ENCODE measurements at places on chromosomes 3 and 15.

GRCh38 chr3:81876826-81877225, 115.4 kb upstream of the GBE1 start:
- no peak for DNase-seq
- no peak overlapping the region for H3K4me3 ChIP-seq
- no peaks in the 10 kb centered on the region for H3K36me3 ChIP-seq

- no peak overlapping the region for H3K4me3 ChIP-seq
- no peak overlapping the region for H3K27ac ChIP-seq
- no peaks in the 10 kb centered on the region for H3K36me3 ChIP-seq
- peaks cover 8% of the 10 kb centered on the region for H3K27me3 ChIP-seq
- DNase-seq: peak; percentile 83
These were observed 20.0 kb upstream of the KLF13 start for GRCh38 chr15:31306426-31307269.

- no peaks in the 10 kb centered on the region for H3K27me3 ChIP-seq
- peak overlapping the region; percentile 96 for H3K27ac ChIP-seq
- peaks cover 76% of the 10 kb centered on the region for H3K4me1 ChIP-seq
These were observed 75.1 kb downstream of the ATP10A start for GRCh38 chr15:25787855-25788520.

DNA sequence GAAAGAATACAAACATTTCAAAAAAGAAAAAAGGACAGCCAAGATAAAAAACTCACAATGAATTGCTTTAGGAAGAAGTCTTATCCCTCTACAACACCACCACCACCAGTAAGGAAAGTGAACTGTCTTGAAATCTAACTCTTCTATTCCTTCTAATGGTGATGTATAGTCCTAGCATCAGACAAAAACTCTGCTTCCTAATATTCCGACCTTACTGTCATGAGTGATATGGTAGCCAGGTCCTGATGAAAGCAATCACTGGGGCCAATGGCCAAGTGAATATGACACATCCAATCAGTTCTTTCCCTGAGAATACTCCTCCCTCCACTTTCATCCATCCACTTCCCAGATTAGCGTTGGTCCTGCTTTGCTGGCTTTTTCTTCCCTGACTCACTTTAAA, 14.8 kb downstream of the GK5 start:
- no peak overlapping the region for H3K4me3 ChIP-seq
- H3K27me3 ChIP-seq: no peaks in the 10 kb centered on the region
- H3K4me1 ChIP-seq: peaks cover 28% of the 10 kb centered on the region
- H3K27ac ChIP-seq: peak overlapping the region; percentile 83
- H3K36me3 ChIP-seq: peaks cover 15% of the 10 kb centered on the region

- H3K36me3 ChIP-seq: no peaks in the 10 kb centered on the region
- H3K27me3 ChIP-seq: no peaks in the 10 kb centered on the region
- DNase-seq: peak; percentile 72
- no peak overlapping the region for H3K27ac ChIP-seq
- no peak overlapping the region for H3K4me3 ChIP-seq
- H3K4me1 ChIP-seq: no peaks in the 10 kb centered on the region
These were observed 26.3 kb downstream of the NGRN start for GRCh38 chr15:90291679-90292356.

DNA sequence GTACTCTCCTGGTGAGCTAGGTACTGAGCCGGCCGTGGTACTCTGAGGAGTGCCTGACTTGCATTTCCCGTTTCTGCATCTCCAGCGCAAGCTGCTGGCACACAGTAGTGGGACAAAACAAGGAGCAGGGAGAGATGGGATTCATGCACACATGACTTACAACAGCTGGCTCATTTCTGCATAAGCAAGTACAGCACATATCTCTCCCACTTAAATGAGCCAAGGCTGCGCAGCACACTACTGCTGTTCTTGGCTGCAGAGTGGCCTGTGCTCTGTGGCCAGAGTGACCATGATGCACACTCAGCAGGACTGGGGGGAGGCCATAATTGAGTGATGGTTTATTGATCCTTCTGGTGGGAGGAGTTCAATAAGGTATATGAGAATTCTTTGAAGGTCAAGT, 59.2 kb upstream of the ABHD17C start:
- H3K27me3 ChIP-seq: peaks cover 16% of the 10 kb centered on the region
- no peak for DNase-seq
- no peak overlapping the region for H3K4me3 ChIP-seq

GRCh38 chr3:35932995-35933394, 293.7 kb downstream of the ARPP21 start:
- no peak for DNase-seq
- H3K4me1 ChIP-seq: peaks cover 16% of the 10 kb centered on the region
- no peak overlapping the region for H3K4me3 ChIP-seq
- H3K27ac ChIP-seq: peak overlapping the region; percentile 1
- H3K27me3 ChIP-seq: no peaks in the 10 kb centered on the region
- no peaks in the 10 kb centered on the region for H3K36me3 ChIP-seq

DNA sequence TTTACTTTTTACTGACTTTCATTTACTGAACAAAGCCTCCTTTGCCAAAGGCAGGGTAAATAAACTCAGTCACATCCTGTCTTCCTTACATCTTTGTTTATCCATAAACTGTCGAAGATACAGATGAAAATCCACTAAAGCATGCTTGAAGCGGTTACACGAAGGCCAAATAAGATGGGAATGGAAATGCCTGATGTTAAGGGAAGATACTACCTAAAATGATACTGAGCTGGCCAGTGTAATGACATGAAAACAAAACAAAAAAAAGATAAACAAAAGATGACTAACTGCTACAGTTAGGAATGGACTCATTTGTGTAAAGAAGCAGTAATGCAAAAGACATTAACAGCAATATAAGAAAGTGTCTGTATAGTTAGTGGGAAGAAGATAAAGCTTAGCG, 114.7 kb upstream of the ADAMTS9 start:
- no peak overlapping the region for H3K27ac ChIP-seq
- H3K36me3 ChIP-seq: no peaks in the 10 kb centered on the region
- H3K27me3 ChIP-seq: no peaks in the 10 kb centered on the region
- no peak for DNase-seq

DNA sequence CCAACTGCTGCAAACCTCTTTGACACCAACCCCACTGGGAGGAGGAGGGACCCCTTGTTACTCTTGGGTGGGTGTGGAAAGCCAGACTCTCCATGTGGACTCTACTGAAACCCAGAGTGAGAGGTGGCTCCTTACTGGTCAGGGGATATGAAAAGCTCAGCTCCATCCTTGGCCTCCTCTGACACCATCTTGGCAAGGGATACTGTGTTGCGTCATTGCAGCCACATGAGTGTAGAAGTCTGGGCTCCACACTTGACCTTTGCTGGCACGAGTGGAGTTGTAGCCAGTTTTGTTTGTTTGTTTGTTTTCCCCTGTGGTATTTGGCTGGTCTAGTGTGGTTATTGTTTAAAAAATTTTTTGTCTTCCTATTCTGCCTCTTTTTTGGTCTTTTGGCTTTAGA, 289.1 kb downstream of the GAP43 start:
- no peaks in the 10 kb centered on the region for H3K36me3 ChIP-seq
- DNase-seq: no peak
- no peak overlapping the region for H3K4me3 ChIP-seq
- H3K4me1 ChIP-seq: no peaks in the 10 kb centered on the region

DNA sequence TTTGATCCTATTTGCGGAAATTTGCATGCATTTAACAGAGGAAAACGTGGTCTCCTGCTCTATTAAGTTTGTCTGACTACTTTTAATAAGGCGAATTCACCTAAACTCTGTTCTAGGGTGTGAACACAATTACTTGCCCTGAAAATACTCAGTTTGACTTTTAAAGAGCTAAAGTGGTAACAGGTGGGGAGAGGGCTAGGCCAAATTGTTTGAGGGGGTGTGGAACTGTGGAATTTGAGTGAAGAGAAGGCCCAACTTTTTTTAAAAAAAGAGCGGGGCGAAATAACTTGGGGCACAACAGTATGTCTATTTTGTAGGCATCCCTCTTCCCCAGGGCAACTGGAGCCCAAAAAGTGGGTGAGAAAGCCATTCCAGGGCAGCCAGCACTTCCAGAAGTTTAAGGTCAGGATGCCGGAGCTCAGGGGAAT, 580 bp upstream of the FXR1 start:
- no peaks in the 10 kb centered on the region for H3K27me3 ChIP-seq
- peak overlapping the region; percentile 99 for H3K27ac ChIP-seq
- peak overlapping the region; percentile 100 for H3K4me3 ChIP-seq
- H3K36me3 ChIP-seq: peaks cover 12% of the 10 kb centered on the region

GRCh38 chr3:4726549-4726948, 233.4 kb downstream of the ITPR1 start:
- H3K36me3 ChIP-seq: no peaks in the 10 kb centered on the region
- no peaks in the 10 kb centered on the region for H3K27me3 ChIP-seq
- peaks cover 43% of the 10 kb centered on the region for H3K4me1 ChIP-seq
- H3K27ac ChIP-seq: no peak overlapping the region
- DNase-seq: no peak
- H3K4me3 ChIP-seq: no peak overlapping the region

- no peak overlapping the region for H3K4me3 ChIP-seq
- H3K36me3 ChIP-seq: no peaks in the 10 kb centered on the region
- H3K27me3 ChIP-seq: no peaks in the 10 kb centered on the region
These were observed 12.2 kb downstream of the TM4SF4 start for GRCh38 chr3:149486726-149487125.

DNA sequence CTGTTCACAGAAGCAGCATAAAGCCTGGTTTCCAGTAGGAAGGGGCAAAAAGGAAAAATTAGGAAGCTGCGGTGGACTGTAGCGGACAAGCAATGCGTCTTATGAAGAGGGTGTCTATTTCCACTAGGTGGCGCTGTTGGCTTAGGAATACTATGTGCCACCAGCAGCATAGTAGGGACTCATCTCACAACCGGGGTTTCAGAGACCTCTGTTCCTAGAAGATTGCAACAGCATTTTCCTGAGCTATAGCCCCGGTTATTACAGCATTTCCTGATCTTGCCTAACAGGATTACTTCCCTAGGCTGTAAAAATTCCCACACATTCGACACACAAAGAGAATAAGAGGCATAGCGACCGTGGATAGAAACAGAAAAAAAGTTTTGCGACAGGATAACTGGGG, 683.0 kb downstream of the TBL1XR1 start:
- DNase-seq: no peak
- no peaks in the 10 kb centered on the region for H3K4me1 ChIP-seq
- no peaks in the 10 kb centered on the region for H3K36me3 ChIP-seq
- H3K27ac ChIP-seq: no peak overlapping the region
- no peaks in the 10 kb centered on the region for H3K27me3 ChIP-seq
- H3K4me3 ChIP-seq: no peak overlapping the region

DNA sequence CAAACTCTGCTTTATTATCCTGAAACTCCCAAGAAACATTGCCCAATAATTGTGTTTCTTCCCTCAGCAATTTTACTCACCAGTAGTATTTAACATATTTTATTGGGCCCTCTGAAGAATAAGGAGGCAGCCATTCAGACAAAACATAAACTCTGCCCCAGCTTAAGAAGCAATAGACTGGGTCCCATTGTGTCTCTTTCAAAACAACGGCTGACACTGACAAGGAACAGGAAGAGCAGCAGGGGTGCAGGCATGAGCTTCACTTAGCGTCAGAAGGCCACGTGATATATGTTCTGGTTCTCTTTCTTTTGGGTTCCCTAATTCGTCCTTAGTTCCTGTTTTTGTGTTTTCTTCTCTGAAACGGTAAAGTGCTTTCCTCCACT, 242.3 kb downstream of the FHIT start:
- no peaks in the 10 kb centered on the region for H3K4me1 ChIP-seq
- H3K27me3 ChIP-seq: no peaks in the 10 kb centered on the region
- no peaks in the 10 kb centered on the region for H3K36me3 ChIP-seq
- no peak for DNase-seq
- H3K27ac ChIP-seq: no peak overlapping the region
- H3K4me3 ChIP-seq: no peak overlapping the region

- no peak overlapping the region for H3K27ac ChIP-seq
- DNase-seq: no peak
- H3K4me1 ChIP-seq: peaks cover 12% of the 10 kb centered on the region
- no peak overlapping the region for H3K4me3 ChIP-seq
- H3K27me3 ChIP-seq: no peaks in the 10 kb centered on the region
These were observed 27.6 kb downstream of the ABHD5 start for GRCh38 chr3:43718296-43718695.

DNA sequence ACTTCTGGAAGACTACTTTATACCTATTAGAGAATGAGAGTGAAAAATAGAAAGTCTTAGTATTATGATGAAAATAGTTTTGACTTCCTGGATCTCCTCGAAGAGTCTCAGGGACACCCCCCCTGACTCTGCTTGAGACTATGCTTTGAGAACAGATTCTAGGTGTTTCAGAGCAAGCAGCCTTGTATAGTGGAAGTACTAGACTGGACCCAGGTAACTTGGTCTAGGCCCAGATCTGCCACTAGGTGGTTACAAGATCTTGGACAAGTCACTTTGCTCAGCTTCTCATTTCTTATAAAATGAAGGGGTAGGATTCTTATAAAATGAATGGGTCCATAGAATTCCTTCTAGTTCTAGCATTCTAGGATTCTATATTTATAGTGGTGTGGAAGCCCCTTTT, 9.1 kb downstream of the ABHD5 start:
- H3K27me3 ChIP-seq: no peaks in the 10 kb centered on the region
- H3K4me1 ChIP-seq: peaks cover 3% of the 10 kb centered on the region
- no peak overlapping the region for H3K27ac ChIP-seq
- H3K36me3 ChIP-seq: peaks cover 14% of the 10 kb centered on the region

GRCh38 chr3:128021768-128022372, 30.4 kb upstream of the SEC61A1 start:
- no peak for DNase-seq
- peaks cover 23% of the 10 kb centered on the region for H3K27me3 ChIP-seq
- no peaks in the 10 kb centered on the region for H3K4me1 ChIP-seq
- H3K4me3 ChIP-seq: no peak overlapping the region
- H3K27ac ChIP-seq: no peak overlapping the region
- H3K36me3 ChIP-seq: no peaks in the 10 kb centered on the region

GRCh38 chr15:39198044-39199000, 382.6 kb upstream of the THBS1 start:
- no peak overlapping the region for H3K27ac ChIP-seq
- no peak for DNase-seq
- H3K36me3 ChIP-seq: no peaks in the 10 kb centered on the region
- H3K27me3 ChIP-seq: no peaks in the 10 kb centered on the region
- H3K4me3 ChIP-seq: no peak overlapping the region

- H3K4me3 ChIP-seq: no peak overlapping the region
- H3K27ac ChIP-seq: no peak overlapping the region
- H3K4me1 ChIP-seq: peaks cover 5% of the 10 kb centered on the region
- H3K27me3 ChIP-seq: no peaks in the 10 kb centered on the region
- no peaks in the 10 kb centered on the region for H3K36me3 ChIP-seq
These were observed 18.3 kb upstream of the MEF2A start for GRCh38 chr15:99547517-99547916.

DNA sequence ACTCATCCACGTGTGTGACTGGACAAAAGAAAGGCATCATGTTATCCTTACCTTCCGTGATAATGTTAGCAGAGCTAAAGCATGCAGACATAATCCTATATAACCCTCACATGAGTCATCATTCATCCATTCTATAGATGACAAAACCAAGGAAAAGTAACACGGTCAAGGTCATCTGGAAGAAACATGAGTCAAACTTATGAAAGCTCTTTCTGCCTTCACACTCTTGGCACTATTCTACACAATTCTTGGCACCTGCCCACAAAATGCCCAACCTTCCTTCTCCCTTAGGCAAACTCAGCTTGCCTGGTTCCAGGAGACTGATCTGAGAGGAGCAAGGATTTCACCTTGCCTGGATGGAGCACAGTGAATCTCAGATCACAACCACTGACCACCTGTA, 66.9 kb downstream of the PRICKLE2 start:
- no peaks in the 10 kb centered on the region for H3K27me3 ChIP-seq
- H3K36me3 ChIP-seq: peaks cover 19% of the 10 kb centered on the region
- no peak overlapping the region for H3K4me3 ChIP-seq
- H3K4me1 ChIP-seq: peaks cover 19% of the 10 kb centered on the region
- DNase-seq: no peak
- no peak overlapping the region for H3K27ac ChIP-seq

All from osteoblast (primary cell).